NCI-H146 (cell line): ENCODE measurements at places on chromosomes 3 and 15.

- DNase-seq, result no peak
Measured at GRCh38 chr15:26562336-26562735, 210.5 kb downstream of the GABRB3 start.

DNA sequence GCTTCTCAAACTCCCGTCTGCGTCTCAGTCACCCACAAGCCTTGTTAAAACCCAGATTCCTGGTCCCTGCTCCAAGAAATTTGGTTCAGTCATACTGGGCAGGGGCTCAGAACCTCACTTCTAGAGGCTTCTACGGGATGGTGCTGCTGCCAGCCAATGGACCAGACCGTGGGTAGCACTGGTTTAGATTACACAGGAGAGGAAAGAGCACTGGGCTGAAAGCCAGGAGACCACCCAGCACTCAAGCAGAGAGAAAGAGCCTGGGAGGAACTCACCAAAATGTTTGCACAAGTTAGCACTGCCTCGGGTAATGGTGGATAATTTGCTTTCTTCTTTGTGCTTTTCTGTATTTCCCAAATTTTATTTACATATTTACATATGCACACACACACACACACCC lies 46.9 kb upstream of the MUC13 start:
- no peak for DNase-seq

DNA sequence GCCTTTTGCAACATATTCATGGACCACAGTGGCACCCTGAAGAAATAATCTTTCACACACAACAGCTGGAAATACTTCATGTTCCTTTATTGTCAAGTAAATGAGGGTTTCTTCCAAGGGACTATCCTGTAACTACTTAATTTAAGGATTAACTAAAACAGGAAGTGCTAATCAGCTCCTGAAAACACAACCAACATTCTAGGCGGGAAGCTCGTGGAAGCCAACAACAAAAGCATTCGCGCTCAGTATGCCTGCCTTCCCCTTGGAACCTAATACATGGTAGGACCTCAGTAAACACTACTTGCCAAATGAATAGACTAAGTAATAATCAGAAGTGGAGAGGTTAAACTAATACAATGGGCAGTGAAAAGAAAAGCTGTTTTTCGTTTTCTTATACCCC lies 300.9 kb downstream of the RORA start:
- DNase-seq, result peak; percentile 3

- DNase-seq, result no peak
Measured at GRCh38 chr3:167700046-167700445, 34.6 kb downstream of the PDCD10 start.

DNA sequence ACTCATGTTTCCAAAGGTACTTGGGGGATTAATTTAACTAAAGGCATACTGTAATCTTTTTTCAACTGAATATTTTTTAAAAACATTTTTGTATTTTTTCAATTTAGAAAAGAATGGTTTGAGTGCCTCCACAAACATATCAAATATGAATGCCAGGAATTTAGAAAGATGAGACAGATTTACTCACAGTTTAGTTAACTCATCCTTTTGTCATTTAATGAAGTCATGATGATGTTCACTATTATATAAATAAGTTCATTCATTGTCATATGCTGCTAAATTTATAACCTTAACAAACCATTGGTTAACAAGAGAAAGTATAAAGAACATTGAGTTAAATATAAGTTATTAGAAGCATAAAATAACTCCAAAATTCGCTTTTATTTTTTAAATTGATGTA lies 50.0 kb downstream of the FGF7 start:
- no peak for DNase-seq

DNA sequence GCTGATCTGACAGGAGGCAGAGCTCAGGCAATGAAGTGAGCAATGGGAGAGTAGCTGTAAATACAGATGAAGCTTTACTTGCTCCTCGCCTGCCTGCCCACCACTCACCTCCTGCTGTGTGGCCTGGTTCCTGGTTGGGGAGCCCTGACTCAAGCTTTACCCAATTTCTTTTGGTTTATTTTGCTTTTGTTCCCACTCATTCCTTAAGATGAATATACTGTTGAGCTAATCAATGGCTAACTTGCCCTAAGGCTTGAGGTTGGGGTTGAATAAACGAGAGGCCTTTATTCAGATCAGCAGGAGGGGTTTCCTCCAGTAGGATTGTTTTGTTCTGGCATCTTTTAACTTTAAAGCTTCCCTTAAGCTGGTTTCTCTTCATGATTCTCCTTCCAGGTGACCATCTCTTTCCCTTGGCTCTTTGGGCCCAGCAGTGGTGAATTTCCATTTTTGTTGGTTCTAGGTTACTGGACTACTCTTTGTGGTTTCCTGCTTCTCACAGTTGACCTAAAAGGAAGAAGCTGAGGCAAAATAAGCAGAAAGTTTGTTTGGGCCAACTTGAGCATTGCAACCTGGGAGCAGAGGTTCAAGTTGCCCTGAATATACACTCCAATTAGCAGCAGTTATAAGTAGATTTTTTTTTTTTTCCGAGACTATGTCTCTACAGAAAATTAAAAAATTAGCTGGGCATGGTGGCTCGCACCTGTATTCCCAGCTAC lies 44.4 kb downstream of the STARD9 start:
- DNase-seq, result no peak

DNA sequence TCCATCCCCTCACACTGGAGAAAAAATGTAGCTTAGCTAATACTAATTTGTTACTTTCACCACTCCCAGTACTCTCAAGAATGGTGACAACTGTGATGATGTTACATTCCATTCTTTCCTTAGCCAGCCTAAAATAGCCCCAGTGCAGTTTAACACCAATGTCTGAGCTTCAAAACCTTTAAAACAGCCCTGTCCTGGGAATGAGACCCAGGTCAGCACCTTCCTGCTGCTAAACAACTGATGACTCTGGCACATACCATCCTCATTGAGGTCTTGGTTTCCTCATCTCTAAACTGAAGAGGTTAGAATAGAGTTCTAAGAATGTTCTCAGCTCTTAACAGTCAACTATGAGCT lies 3.8 kb downstream of the SCAMP2 start:
- no peak for DNase-seq

GRCh38 chr15:62142736-62143135 lies 22.3 kb downstream of the C2CD4B start:
- no peak for DNase-seq

DNA sequence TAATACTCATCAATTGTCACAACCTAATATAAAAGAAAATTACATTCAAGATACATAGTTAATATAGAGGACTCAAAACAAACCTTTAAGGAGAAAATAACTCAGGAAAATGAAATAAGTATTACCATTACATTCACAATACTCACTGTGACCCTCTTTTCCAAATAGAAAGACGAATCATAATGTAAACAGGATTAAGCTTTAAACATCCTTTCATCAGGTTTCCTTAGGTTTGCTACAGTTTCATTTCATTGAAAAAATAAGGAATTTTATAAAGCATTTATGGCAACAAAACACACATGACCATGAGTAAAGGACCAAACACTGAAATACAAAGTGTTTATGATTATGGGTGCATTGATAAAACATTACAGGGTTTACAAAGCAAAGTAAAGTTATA lies 162.7 kb downstream of the ALCAM start:
- no peak for DNase-seq

DNA sequence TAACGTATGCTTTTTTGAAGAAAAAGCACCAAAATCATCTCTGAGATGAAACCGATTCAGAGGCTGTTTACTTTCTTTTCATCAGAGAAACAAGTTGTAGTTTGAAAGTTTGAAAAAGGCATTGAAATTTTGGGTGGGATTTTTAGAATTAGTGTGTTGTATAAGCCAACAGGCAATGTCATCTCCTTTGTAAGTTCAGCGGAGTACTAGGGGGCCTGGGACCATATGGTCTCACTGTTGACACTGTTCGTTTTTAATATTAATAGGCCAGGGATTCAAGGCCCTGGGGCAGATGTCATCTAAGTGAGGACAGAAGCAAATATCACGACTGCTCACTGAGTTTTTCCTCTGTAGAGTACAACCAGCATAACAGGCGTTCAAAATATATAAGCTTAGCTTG lies 256.2 kb upstream of the RARB start:
- DNase-seq, result no peak

- DNase-seq, result no peak
Measured at GRCh38 chr15:88433046-88433685, 34.0 kb downstream of the MRPL46 start.

DNA sequence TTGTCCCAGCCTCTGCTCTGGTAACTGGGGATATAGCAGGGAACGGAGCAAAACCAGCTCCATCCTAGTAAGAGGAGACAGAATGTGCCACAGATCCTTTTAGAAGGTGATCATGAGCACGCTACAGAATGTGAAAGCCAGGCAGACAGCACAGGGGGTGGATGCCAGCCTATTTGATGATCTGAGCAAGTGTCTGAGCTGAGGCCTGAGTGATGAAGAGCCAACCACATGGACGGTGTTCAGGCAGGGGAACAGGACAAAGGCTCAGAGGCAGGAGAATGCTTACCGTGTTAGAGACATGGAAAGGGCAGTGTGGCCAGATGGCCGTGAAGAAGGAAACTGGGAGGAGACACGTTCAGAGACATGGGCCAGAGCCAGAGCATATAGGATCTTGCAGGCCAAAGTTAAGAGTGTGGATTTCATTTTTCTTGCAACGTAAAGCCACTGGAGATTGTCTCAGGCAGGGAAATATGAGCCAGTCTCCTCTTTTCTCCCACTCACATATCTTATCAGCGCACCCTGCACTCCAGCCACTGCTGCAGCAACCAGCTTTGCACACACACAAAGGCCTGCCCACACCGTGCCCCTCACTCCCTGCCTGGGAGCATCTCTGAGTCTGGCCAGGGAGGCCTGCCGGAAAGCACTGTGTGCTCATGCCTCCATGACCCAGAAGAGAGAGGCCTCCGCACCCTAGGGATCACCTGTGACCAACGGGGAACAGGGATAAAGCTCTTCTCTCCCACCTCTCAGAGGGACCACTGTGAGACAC lies 20.1 kb downstream of the RAB43 start:
- no peak for DNase-seq
